ENCODE measurements at places on chromosomes 3 and 15. TPM values are rescaled to one million over a fixed set of nuclear protein-coding genes. Genes with fewer than 3 reads are reported as not detected.
A peak's percentile ranks its signal among the peaks of the same experiment; 100 is the strongest.

ROPN1 gene
- not detected for total RNA-seq

SCAANT1 gene
- not detected for total RNA-seq

DNA sequence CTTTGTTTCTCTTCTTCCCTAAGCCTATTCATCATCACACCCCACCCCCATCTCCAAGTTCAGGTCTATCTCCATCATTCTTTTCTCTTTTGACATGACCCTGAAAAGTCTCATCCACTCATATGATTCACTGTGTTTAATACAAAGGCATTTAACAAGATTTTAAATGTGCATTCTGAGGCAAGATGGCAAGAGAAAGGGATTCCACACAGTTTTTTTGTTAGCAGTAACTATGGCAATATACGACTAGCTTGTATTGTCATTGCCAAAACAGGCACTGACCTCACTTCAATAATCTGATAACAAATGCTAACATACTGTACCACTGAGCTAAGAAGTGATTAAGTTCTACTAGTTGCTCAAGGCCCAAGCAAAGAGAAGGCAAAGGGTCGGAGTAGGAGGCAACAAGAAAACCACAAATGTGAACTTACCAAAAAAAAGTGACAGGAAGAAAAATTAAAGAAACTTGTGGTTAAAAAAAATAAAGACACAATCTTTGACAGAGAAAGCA, 53.2 kb downstream of the FBN1 start:
- DNase-seq: peak; percentile 56

DNA sequence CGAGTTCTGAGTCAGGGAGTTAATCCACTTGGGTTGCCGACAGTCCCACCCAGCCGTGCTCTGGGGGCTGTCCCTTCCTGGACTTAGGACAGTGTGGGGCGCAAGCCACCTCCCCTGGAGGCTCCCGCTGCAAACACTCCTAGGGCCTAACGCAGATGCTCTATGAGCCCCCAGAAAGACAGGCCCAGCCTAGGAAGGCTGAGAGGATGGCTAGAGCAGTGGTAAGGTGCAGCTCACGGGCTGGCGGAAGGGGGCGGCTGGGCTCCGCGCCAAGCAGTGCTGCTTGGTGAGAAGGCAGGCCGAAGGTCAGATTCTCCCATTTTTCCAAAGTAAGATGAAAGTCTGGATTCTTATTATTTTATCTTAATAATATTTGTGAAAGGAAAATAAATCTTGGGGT, 84.6 kb upstream of the ALDH1L1 start:
- no peak for DNase-seq

SHF gene
- 104 TPM for total RNA-seq

DNA sequence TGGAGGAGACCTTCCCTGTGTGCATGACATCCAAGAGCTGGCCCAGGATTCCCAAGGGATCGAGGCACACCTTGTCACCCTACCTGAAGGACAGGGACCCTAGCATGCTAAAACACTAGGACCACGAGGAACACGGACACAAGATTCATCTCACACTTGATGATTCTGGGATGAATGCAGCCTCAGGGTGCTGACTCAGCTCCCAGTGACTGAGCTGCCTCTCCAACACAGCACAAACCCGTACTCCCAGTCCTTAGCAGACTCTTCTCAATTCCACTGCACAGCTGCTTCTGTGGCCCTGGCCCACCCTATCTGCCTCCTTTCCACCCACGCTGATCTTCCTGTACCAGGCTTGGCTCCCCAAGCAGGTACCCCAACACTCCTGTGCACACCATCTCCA, 9.1 kb upstream of the OXTR start:
- no peak for DNase-seq

GJD2 gene
- total RNA-seq: not detected

- no peak for DNase-seq
These were observed 8.3 kb downstream of the ZNF710 start for GRCh38 chr15:90009301-90010022.

DNA sequence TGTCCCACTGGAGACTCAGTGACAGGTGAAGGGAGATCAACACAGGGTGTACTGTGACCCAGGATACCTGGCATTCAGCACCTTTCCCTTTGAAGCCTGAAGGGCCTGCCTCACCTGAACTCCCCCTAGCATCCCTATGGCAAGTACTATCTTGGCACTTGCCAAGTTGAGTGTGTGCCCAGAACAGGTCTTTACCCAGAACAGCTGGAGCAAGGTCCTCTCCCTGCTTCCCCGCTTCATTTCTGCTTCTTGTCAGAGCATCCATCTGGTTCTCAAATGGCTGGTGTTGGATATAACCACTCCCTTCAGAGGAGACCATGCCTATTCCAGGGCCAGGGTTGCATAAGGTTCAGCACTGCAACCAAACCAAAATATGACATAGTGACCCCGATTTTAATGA, 73.0 kb downstream of the FAM43A start:
- DNase-seq: no peak

Measured in myocyte (in vitro differentiated cells).